ENCODE measurements at places on chromosomes 13 and 19.
A peak's percentile ranks its signal among the peaks of the same experiment; 100 is the strongest.

GRCh38 chr19:44585371-44586133 lies 27.8 kb upstream of the IGSF23 start:
- no peak for DNase-seq

- DNase-seq = no peak
Measured at GRCh38 chr13:109213714-109214113, 572.7 kb downstream of the IRS2 start.

DNA sequence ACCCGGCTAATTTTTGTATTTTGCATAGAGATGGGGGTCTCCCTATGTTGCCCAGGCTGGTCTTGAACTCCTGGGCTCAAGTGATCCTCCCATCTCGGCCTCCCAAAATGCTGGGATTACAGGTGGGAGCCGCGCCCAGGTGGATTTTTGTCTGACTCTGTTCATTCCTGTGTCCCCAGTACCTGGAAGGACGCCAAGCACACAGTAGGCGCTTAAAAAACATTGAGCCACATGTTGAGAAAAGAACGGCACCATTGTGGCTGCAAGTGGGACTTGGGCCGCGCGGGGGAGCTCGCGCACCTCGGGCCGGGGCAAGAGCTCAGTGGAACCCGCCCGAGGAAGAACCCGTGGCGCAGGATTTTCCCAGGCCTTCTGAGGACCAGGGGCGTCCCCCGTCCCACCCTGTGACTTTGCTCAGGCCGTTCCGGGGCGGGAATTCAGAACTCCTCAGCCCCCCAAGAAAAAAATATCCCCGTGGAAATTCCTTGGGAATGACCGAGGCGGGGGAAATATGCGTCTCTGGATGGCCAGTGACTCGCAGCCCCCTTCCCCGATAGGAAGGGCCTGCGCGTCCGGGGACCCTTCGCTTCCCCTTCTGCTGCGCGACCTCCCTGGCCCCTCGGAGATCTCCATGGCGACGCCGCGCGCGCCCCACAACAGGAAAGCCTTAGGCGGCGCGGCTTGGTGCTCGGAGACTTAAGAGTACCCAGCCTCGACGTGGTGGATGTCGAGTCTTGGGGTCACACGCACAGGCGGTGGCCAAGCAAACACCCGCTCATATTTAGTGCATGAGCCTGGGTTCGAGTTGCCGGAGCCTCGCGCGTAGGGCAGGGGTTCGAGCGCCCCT lies 1.4 kb upstream of the ICAM1 start:
- DNase-seq = peak; percentile 76

DNA sequence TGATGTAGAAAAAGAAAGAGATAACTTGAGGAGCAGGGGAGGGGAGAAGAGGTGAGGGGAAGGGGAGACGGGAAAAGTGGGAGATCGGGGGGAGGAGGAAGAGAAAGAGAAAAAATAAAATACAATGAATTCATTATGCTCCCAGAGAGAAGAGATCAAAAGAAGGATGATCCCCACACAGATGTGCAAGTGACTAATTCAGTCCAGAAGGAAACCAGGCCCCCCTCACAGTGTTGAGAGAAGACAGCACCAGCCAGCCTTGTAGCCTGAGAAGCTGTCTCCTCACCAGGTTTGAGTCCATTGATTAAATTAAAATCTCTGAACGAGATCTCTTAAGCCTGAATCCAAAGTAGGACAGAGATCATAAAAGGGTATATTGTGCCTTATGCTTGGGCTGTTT lies 333.7 kb upstream of the NBEA start:
- DNase-seq = no peak

- no peak for DNase-seq
Measured at GRCh38 chr19:46159418-46160232, 11.6 kb downstream of the IGFL2 start.

DNA sequence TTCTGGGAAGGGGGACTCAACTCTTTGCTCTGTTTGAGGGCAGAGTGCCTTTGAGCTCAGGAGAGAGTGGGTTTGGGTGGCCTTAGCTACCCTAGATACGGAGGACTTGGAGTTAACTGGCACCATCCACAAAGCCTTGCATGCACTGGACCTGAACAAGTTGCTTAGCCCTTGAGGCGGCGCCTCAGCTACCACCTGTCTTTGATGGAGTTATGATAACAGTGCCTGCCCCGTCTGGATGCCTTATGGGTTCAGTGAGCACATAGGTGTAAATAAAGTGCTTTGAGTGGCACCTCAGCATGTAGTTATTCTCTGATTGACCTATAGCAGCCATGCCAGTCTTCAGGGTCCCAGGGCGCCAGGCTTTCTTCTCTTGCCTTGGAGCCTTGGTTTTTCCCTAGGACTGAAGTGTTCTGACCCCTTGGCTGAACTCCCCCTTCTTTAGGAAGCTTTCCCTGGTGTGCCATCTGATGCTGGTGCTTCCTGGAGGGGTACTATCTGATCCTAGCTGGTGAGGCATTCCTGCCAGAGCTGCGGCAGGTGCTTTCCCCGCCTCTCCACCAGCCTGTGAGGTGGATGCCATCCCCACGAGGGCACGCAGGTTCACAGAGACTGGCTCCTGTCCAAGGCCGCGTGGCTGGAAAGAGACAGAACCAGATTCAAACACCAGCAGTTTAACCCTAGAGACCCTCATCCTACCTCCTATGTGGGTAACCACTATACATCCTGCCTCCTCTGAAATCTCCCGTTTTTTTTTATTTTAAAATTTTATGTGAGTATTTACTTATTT lies 5.8 kb downstream of the BCKDHA start:
- DNase-seq = no peak

Measured in prostate gland (tissue), 2 donors.